ENCODE measurements at places on chromosomes 7 and 10. TPM values are rescaled to one million over a fixed set of nuclear protein-coding genes. Genes with fewer than 3 reads are reported as not detected.

Gene ASB10
- not detected for total RNA-seq

Gene AKR1E2
- 0.29 TPM for total RNA-seq

- DNase-seq = no peak
Measured at GRCh38 chr10:132602614-132603013, 65.0 kb downstream of the INPP5A start.

- DNase-seq = no peak
Measured at GRCh38 chr10:35949811-35950211, 307.7 kb upstream of the FZD8 start.

Gene FAM13C
- not detected for total RNA-seq

Gene TDRD1
- not detected for total RNA-seq

DNA sequence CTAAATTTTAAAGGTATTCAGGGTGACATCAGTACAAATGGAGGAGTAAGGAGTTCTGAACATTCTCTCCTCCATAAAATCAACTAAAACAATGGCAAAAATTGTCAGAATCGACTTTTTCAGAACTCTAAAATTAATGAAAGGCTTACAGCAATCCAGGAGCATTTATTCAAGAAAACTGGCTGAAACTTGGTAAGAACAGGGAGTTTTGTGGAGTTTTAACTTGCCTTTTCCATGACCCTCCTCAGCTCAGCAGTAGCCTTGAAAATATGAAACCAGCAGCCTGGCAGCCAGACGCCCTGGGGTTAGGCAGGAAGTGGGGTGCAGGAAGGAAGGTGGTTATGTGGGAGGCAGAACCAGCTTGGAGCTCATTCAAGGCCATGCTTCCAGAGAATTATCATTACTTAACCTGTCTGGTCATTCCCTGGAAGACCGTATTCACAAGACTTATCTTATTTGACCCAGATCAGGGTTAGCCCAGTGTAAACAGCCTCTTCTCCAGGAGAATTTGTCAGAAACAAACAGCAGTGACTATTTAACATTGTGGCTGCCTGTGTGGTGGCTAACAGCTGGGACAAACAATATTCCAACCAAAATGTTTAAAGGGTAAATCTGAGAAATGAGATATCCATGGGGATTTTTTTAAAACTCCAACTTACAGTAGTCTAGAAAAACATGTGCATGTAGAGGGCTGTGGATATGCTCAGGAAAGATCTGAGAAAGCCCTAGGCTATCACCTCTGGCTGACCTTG is 75.7 kb upstream of the MACROH2A2 start:
- DNase-seq = no peak

DNA sequence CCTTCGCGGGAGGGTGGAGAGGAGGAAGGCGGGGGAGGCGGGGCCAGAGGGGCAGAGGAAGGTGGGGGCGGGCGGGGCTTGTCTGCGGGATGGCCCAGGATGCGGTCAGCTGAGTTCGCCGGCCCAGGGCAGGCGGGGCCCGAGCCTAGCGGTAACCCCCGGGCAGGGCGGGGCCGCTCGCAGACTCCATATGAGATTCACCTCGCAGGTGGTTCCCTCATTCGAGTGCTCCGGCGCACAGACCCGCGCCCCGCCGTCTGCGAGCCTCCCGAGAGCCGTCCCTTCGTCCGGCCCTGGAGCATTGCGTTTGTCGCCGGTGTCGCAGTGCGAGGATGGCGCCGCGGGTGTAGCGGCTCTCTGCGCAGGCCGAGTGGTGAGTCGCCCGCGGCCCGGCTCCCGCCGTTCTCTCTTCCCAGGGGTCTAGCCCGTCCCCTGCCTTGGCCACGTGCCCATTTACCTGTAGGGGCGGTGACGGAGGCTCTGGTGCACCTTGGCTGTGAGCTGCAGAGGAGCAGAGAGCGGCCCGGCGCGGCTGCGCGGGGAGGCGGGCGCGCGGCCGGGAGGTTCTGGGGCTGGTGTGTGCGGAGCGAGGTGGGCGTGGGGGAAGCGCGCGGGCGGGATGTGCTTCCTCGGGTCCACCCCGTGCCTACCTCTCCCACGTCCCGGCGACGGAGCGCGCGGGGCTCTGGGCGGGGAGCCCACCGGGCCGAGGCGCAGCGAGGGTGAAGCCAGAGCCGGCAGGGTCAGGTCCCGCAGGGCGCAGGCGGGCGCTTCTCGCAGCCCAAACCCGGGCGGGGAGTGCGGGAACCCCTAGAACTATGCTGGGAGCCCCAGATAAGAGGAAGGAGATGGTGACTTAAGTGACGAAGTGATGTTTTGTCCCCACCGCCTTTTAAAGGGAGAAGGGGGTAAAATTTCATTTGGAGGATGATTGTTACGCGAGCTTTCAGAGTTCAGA is at the start of gene UPP1:
Gene UPP1, plus strand, starts transcription at position 220 of the 958 bp plus-strand sequence. CDS start 5,519 bp downstream, outside the sequence.
- DNase-seq = no peak

DNA sequence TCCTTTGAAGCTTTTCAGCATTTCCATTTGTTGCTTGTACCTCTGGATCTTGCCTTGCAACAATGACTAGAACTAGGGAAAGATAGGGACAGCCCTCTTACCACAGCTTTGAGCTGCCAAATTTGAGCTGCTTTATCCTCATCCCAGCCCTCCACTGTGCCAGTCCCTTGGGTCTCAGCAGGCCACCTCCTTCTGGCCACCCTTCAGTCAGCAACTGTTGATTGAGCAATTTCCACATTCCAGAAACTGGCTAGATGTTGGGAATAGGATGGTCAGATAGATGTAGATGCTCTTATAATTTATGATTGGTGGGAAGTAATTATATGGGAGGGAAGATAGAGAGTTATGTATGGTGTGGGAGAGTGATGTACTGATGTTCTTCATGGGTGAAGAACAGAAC is 100.1 kb downstream of the ST7 start:
- peak; percentile 3 for DNase-seq

- DNase-seq = no peak
Measured at GRCh38 chr7:36571190-36571560, 153.1 kb downstream of the AOAH start.

DNA sequence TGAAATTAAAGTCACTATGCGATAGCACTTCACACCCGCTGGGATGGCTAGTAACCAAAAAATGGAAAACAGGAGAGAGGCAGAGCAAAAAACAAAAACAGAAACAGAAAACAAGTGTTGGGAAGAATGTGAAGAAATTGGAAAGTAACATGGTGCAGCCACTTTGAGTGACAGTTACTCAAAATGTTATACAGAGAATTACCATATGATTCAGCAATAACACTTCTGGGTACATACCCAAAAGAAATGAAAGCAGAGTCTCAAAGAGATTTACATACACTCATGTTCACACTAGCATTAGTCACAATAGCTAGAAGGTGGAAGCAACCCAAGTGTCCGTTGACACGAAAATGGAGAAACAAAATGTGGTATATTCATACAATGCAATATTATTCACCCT is 88.6 kb upstream of the KCNIP2 start:
- no peak for DNase-seq

Gene OR6B1
- total RNA-seq = not detected

- peak; percentile 4 for DNase-seq
Measured at GRCh38 chr7:33809228-33809627, 96.1 kb upstream of the BMPER start.

DNA sequence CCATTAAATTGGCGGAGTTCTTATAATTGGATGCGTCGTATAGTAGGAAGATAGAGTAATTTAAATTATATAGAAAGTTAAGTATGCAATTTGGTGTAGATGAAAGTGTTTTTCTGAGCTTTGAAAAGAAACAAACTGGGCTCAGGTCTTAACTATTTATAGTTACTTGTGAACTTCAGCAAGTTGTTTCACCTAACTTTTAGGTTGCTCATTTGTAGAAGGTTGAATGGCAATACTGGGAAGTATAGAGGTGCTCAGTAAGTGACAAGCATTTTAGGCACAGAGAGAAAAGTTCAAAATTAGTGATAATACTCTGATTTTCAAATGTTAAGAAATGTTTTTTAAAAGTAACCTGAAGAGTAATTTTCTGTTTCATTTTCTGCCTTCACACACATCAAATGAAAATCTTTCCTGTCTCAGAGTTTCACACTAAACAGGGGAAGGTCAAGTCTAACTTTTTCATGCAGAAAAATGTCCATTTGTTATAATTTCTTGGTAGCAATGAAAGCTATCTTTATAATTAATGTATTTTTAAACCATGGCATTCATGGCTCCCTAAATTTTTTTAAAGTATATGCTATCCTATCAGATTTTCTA is 146.5 kb downstream of the PHF14 start:
- no peak for DNase-seq

Gene HOXA10
- 3.9 TPM for total RNA-seq

Gene HTR5A
- not detected for total RNA-seq

DNA sequence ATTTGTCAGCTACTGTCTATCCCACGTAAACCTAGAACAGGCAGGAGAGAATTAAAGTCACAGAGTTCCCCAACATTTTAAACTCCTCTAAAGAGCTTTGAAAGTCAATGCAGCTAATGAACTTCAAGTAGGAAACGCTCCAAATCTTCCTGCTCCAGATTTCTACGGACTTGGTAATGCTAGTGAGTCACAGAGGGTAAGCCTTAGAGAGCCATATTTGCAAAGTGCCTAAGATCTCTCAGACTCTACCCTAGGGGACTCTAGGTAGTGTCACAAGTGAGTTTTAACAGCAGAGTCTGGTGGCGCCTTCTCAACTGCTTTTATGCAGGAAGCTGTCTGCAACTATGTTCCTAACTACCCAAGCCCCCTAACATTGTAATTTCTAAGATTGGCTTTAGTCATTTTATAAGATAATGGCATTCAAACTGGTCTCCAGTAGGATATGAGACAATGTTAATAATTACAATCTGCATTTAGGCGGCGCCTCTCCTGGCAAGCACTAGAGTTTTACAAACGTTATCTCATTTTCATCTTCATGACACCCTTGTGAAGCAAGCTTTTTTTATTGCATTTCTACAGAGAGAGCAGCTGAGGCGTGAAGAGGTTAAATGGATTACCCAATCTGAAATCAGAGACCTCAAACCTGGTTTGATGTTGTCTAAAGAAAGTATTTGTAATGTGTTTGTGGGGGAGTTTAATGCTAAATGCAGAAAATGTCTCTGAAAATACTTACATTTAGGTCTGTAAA is 22.0 kb upstream of the FZD1 start:
- DNase-seq = peak; percentile 48

Gene AGBL3
- total RNA-seq = 1.8 TPM

GRCh38 chr7:17044396-17044795 is 162.6 kb upstream of the AGR3 start:
- DNase-seq = no peak

GRCh38 chr7:81484261-81484660 is 285.6 kb downstream of the HGF start:
- DNase-seq = peak; percentile 33

DNA sequence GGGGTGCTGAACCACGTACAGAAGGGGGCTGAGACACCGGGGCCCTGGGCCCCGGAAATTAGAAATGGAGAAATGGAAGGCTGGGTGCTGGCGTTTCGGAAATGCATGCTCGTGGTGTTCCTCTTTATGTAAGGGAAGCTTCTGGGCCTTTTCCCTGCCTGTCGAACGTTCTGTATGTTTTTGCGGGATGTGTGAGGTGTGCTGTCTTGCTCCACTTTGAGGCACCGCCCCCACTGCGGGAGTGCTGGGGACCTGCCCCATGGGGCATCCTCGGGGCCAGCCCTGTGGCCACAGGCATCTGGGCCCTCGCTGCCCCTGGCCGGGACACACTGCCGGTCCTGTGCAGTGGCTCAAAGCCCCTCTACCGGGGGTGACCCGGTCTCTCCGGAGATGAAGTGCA is 1.7 kb upstream of the VENTX start:
- no peak for DNase-seq

Gene ZNF273
- total RNA-seq = 2.2 TPM

Gene KIF11
- total RNA-seq = 21.3 TPM

GRCh38 chr10:122632031-122632430 is 67.6 kb downstream of the C10orf120 start:
- no peak for DNase-seq

GRCh38 chr7:71261066-71261465 is 129.1 kb downstream of the GALNT17 start:
- DNase-seq = no peak

Gene ITIH5
- total RNA-seq = not detected

GRCh38 chr7:23450518-23450917 is 19.8 kb downstream of the IGF2BP3 start:
- DNase-seq = no peak

DNA sequence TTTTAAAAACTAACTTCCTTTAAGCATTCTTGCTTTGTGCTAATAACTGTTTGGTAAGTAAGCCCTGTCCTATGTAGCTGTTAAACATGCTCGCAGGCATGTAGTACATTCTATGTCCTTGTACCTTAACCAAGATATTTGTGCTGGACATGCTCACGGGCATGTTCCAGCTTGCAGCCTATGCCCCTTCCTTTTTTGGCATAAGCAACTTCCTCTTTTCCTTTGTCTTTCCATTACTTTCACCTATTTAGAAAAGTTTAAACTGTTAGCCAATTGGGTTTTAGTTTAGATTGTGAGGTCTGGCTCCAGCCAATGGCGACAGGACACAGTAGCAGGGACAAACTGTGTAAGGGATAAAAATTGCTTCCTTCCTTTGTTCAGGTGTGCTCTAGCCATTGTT is 14.4 kb upstream of the APBB1IP start:
- no peak for DNase-seq

GRCh38 chr7:17951742-17952254 is 11.5 kb upstream of the SNX13 start:
- no peak for DNase-seq

Gene AP4M1
- 13.5 TPM for total RNA-seq

DNA sequence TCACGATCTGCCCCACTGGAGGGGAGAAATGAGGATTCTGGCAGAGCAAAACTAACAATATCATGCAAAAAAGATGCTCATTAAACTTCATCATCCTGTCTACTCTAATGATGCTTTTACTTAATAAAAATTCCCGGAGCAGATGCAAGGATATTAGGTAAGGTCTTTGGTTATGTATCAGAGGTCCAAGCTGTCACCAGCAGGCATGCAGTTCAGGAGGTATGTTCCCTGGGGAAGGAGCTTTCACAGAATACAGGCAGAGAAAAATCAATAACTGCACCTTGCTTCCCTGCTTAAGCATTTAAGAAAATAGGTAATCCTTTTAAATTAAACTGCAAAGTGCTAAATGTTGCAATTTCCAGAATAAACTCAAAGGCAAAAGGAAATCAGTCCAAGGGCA is 81.6 kb upstream of the C1QL3 start:
- DNase-seq = no peak

GRCh38 chr10:47359101-47359500 is 10.9 kb downstream of the RBP3 start:
- no peak for DNase-seq

DNA sequence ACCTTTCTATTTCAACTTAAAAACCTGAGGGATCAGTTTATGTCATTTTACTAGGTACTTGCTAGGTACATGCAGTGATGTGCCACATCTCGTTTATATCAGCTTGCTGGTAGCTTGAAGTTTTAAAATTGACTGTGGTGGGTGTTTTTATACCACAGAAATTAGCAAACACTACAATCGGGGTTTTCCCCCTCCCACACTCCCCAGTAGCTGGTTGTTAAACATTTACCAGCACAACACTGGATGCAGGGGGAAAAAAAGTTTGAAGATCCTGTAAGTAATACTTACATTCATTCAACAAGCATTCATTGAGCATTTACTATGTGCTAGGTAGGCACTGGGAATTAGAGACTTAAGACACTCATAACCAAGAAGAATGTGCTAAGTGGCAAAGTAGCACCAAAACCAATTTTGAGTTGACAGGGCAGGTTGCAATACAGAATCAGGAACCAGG is 32.6 kb downstream of the USP6NL start:
- no peak for DNase-seq

Gene ADIRF
- 89.0 TPM for total RNA-seq

Gene AS3MT
- 0.25 TPM for total RNA-seq

Gene IGF2BP3
- total RNA-seq = 29.8 TPM

Data from MCF 10A (cell line).